ENCODE measurements at places on chromosomes 5 and 9. TPM values are rescaled to one million over a fixed set of nuclear protein-coding genes. Genes with fewer than 3 reads are reported as not detected.

DNA sequence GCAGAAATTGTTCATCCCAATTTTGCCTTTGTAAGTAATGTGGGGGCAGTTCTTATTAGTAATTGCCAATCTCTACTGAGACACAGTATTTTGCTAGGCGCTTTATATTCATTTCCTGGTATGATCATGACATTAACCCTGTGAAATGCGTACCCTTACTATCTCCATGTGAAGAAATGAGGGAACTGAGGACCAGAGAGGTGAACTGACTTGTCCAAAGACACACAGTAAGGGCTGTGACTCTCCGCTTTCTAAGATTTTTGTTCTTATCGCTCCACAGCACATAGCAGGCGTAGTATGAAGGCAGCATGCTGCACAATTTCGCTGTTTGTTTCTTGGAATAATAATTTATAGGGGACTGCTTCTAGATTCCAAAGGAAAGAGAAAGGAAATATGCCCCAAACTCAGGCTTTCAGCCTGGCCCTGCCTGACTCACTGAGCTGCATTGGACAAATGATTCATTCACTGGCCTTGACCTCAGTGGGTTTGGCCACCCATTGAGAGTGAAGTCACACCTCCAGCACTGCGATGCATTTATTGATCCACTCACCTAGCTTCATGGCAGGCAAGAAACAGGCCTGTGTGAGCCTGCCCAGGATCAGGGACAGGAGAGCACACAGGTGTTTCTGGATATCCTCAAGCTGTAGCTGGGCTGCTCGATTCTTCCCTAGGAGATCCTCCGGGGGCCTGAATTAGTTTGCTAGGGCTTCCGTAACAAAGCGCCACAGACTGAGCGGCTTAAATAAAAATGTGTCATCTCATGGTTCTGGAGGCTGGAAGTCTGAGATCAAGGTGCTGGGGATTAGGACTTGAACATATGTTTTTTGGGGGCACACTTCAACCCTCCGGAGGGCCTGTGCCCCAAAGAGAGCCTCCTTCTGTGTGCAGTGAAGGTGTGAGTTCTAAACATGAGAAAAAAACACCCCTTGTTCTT is 7.2 kb upstream of the DUSP1 start:
- DNase-seq: no peak

DNA sequence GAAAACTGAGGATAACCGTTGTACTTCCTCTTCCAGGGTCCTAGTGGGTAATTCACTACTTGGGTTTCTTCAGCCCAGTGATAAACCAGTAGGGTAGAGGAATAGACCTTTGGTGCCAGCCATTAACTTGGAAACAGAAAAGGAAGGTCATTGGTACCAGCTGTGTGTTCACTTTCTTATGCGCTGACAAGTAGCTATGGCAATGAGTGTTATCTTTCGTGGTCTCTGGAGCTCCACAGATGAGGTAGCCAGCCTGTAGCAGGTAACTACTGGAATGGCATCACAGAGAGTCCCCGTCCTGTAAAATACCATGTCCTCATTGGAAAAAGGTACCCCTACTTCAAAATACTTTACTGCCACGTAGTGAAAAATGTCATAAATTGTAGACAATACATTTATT is 2.3 kb downstream of the UHRF2 start:
- DNase-seq: no peak

DNA sequence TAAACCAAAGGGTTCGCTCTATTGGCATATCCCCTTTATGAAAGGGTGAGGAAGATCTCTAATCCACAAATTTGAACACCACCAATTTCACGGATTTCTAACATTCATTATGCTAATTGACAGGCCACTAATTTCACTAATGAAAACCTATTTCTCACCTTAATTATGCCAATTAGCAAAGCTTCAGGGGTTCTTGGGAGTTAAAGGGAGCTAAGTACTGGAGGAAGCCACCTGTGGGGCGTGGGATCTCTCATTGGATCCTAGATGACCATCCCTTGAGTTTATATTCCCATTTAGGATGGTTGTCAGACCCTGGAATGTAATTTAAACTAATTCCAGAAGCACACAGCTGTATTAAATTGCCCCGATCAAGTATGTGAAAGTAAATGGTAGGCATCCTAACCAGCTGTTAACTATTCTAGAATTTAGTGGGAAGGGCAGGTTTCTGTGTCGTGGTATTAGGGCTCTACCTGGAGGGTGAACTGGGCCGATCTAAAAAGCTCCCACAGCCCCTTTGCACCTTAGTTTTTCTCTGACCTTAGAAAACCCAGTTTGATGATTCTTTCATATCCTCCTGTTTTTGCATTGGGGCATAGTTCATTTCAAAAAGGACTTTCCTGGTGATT is 77.1 kb downstream of the C9orf152 start:
- no peak for DNase-seq

- DNase-seq: no peak
Measured at GRCh38 chr5:106940986-106941385, 729.8 kb downstream of the EFNA5 start.

- DNase-seq: no peak
Measured at GRCh38 chr5:35312267-35312666, 82.0 kb upstream of the PRLR start.

DNA sequence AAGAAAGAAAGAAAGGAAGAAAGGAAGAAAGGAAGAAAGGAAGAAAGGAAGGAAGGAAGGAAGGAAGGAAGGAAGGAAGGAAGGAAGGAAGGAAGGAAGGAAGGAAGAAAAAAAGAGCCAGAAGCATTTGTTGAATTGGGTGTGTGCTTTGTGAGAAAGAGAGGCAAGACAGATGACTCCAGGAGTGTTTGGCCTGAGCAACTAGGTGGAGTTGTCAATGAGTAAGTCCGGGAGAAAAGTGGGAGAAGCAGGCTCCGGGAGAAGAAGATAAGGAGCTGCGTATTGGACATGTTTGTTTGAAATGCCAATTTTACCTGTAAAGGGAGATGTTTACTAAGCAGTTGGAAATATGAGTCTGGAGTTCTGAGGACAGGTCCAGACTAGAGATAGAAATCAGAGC is 15.1 kb upstream of the GCNT1 start:
- no peak for DNase-seq

DNA sequence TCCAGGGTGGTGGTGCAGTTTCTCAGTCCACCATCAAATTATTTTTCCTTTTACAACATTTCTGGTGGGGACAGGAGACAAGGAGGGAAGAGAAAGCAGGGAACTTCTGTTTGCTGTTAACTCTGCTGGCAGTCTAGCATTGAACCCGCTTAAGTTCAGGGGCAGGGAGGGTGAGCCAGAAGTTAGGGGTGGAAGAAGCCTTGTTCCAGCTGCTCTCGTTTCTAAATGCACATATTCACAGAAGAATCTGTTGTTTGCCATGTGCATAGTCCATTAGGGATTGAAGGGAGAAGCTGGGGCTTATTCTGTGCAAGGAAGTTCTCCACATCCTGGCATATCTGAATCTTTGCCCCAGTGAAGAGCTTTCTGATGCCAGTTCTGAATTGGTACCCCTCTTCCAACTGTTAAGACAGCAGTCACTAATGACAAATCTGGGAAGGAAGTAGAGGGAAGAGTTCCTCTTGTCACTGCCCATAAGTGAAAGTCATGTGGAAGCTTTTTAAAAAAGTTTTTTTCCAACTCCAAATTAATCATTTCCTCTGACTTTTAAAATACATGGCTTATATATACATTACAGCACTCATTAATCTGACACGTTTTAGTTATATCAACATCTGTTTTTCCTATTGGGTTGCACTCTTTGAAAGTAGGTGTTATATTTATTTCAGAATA is 32.6 kb upstream of the ACOT12 start:
- no peak for DNase-seq

DNA sequence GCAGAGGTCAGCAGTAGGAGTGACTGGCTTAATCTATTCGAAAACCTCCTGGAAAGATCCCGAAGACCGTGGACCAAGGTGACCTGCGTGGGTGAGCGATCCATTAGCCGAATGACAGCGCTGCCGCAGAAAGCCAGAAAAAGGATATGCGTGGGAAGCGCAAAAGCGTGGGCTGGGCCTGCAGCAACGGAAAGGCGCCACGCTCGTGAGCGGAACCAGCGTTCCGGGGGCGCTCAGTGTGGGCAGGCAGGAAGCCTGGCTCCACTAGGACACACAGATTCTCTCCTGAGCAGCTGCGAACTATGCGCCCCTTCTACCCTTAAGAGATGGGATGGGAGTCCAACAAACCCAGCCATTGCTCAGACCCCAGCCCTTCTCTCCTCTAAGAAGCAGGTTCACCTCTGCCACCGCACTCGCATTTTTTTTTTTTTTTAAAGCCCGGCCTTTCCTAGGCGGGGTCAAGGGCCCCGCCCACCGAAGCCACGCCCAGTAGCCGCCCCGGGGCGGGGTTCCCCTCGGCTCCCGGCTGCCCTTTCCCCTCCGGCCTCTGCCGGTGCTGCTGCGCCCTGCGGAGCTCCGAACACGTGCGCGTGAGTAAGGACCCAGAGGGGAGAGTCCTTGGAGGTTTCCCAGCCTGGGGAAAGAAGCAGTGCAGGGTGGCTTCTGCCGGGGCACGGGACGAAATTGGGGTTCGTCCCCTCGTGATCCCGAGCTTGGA is 19.8 kb upstream of the MATR3 start:
- DNase-seq: peak; percentile 88

Gene TMEM252
- total RNA-seq: not detected

Gene SUB1
- total RNA-seq: 214 TPM

Data from CD4-positive, alpha-beta memory T cell (primary cell).